Activated CD4-positive, alpha-beta T cell treated with anti-CD3 and anti-CD28 coated beads, Interleukin-2, amount 10 ng/mL, durations not matched to agents 7 days and 5 days (primary cell): ENCODE measurements at places on chromosomes 16 and 17. TPM values are rescaled to one million over a fixed set of nuclear protein-coding genes. Genes with fewer than 3 reads are reported as not detected.

Gene LDAF1
- 13.6 TPM for total RNA-seq

Gene KRTAP3-1
- not detected for total RNA-seq

Gene PIK3R5
- 73.4 TPM for total RNA-seq

Gene PDE6G
- 24.7 TPM for total RNA-seq

Gene TMEM235
- total RNA-seq = not detected

Gene KRTAP9-8
- total RNA-seq = not detected
